ENCODE measurements at places on chromosomes 1 and 21. TPM values are rescaled to one million over a fixed set of nuclear protein-coding genes. Genes with fewer than 3 reads are reported as not detected.

GRCh38 chr1:229396585-229397206, 37.2 kb downstream of the ACTA1 start:
- DNase-seq = no peak

DNA sequence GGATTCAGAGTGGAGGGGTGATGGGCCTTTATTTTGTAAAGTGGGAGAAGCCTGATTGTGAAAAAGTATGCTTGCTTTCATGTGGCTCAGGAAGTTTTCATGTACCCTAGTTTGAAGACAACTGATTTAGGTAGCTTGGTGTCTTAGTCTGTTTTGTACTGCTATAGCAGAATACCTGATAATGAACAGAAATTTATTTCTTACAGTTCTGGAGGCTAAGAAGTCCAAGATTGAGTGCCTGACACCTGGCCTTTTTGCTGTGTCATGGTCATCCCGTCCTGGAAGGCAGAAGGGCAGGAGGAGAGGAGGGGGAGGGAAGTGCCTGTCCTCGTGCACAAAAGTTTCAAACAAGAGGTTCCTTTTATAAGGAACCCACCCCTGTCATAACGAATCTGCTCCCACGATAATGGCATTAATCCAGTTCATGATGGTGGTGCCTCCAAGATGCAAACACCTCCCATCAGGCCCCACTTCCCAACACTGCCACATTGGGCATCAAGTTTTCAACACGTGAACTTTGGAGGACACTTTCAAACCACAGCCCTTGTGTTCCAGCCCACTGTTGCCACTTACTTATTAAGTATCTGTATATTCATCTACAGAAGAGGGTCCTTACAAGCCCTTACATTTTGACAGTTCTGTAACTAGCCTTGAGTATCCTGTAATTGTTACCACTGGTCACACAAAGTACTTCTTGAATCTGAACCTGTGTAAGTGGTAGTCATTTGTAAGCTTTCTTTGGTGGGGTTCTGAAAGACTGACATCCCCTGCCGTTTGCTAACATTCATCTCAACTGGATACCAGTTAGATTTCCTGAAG, 9.5 kb downstream of the UCK2 start:
- DNase-seq = no peak

- DNase-seq = no peak
Observed at GRCh38 chr1:83889707-83890106, 109.2 kb downstream of the TTLL7 start.

DNA sequence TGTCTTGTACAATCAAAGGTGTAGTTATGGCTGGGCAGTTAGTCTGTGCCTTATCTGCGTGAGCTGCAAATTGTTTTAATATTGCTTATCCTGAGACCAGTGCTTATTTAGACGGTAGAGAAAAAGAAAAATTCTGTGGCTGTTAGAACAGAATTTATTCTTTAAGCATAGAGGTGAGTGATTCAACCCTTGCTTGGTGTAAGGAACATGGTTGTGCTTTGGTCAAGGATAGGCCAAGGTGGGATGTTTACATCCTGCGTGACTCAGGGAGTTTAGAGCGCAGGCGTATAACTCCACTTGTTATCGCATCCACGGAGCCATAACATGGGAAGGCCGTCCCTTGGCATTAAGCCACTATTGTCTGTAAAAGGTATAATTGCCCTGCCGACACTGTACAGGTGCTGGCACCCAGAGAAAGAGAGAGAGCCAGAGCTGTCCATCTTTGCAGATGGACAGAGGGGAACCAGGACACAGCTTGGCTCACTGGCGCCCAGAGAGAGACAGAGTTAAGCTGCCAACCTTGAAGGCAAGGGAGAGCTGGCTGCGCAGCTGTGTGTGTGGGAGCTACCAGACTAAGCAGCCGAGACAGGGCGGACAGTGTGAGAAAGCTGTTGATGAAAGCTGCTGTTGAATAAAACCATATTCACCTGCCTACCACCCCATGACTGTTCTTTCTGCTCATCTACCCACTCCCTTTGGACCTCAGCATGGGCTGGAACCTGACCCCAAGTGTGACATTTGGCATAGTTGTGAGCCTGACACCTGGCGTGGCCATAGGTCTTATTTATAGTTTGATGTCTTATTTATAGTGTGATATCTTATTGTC, 200.4 kb downstream of the DYRK1A start:
- DNase-seq = no peak

RPE65 gene
- 0.13 TPM for total RNA-seq

USP25 gene
- total RNA-seq = 45.7 TPM

BCAS2 gene
- total RNA-seq = 36.1 TPM
